ENCODE measurements at places on chromosomes 16 and 17.

- DNase-seq, result no peak
- no peaks in the 10 kb centered on the region for H3K36me3 ChIP-seq
- no peak overlapping the region for H3K4me3 ChIP-seq
- peaks cover 33% of the 10 kb centered on the region for H3K27me3 ChIP-seq
These were observed 13.6 kb upstream of the WFDC1 start for GRCh38 chr16:84281074-84281473.

- H3K27me3 ChIP-seq, result no peaks in the 10 kb centered on the region
- DNase-seq, result peak; percentile 14
- peaks cover 23% of the 10 kb centered on the region for H3K4me1 ChIP-seq
- peaks cover 87% of the 10 kb centered on the region for H3K36me3 ChIP-seq
These were observed 27.9 kb downstream of the MBTPS1 start for GRCh38 chr16:84088695-84089395.

DNA sequence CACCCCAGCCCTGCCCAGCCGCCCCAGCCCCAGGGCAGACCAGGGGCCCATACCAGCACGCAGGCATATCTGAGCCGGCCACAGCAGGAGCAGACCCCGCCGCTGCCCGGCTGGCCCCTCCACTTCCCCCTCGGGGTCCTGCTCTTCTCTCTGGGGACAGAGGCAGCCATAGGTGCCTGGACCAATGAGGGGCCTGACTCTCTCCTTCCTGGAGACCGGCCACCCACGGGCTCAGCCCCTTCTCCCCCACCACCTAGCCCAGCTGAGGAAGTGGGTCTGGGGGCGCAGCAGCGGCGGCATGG, 3.8 kb downstream of the TMC6 start:
- H3K4me3 ChIP-seq, result peak overlapping the region; percentile 86
- peaks cover 94% of the 10 kb centered on the region for H3K36me3 ChIP-seq
- H3K4me1 ChIP-seq, result peaks cover 66% of the 10 kb centered on the region
- no peak for DNase-seq
- H3K27ac ChIP-seq, result peak overlapping the region; percentile 95

- no peak for DNase-seq
- peaks cover 16% of the 10 kb centered on the region for H3K27me3 ChIP-seq
- no peak overlapping the region for H3K27ac ChIP-seq
These were observed 26.6 kb upstream of the KCNG4 start for GRCh38 chr16:84266451-84266850.

DNA sequence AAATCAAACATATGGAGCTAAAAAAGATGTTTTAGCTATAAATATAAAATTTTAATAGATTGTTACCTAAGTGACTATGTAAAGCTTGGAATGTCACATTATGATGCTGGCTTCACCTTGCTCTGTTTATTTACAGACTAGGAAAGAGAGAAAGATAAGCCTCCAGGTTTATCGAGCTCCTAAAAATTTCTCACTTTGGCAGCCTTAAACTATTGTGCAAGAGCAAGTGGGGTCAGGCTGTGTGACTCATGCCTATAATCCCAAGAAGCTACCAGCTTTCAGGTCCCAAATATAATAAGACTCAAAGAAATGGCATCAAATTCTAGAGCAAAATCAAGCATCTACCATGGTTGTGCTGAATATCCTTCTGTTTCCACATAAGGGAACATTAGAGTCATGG, 34.3 kb upstream of the PRSS54 start:
- no peak overlapping the region for H3K27ac ChIP-seq
- H3K36me3 ChIP-seq, result no peaks in the 10 kb centered on the region
- no peaks in the 10 kb centered on the region for H3K4me1 ChIP-seq
- H3K27me3 ChIP-seq, result peaks cover 61% of the 10 kb centered on the region
- no peak for DNase-seq
- no peak overlapping the region for H3K4me3 ChIP-seq

DNA sequence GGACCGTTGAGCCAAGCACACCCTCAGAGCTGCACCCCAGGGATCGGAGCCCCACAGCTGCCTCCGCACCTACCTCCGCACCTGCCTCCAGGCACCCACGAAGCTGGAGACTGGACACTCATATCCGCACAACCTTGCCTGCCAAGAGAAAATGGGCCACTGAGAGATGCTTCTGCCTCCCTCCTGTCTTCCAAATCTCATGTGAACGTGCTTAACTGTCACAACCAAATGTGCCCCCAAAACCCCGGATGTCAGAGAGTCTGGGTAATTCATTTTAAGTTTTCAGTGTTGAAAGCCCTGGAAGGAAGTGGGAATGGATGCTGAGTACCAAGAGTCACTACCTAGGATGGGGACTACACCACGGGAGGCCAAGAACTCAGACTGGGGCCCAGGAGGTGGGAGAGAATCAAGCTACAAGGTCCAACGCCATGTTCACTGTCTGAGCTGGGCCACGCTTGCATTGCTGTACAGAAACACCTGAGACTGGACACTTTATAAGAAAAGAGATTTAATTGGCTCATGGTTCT, 49.5 kb upstream of the MEAK7 start:
- H3K27ac ChIP-seq, result peak overlapping the region; percentile 87
- peaks cover 10% of the 10 kb centered on the region for H3K36me3 ChIP-seq
- H3K27me3 ChIP-seq, result no peaks in the 10 kb centered on the region
- peak; percentile 33 for DNase-seq

DNA sequence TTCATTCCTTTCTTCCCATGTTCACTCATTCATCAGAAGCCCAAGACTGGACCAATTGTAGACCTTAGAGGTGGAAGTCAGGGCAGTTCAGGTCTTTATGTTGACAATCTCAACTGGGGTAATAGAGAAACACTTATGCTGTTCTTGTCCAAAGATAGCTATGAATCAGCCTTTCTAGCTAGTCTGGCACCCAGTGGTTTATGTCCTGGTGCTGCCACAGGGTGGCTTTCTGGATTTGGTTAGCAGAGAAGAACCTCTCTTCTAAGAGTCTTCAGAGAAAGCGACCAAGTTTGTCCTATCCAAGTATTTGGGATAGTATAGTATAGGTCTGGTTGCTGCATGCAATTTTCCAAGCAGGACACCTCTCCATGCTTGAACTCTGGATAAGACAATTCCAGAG, 83.3 kb downstream of the NOG start:
- H3K4me1 ChIP-seq, result peaks cover 20% of the 10 kb centered on the region
- DNase-seq, result no peak
- H3K4me3 ChIP-seq, result no peak overlapping the region
- peaks cover 34% of the 10 kb centered on the region for H3K27me3 ChIP-seq
- H3K27ac ChIP-seq, result no peak overlapping the region

DNA sequence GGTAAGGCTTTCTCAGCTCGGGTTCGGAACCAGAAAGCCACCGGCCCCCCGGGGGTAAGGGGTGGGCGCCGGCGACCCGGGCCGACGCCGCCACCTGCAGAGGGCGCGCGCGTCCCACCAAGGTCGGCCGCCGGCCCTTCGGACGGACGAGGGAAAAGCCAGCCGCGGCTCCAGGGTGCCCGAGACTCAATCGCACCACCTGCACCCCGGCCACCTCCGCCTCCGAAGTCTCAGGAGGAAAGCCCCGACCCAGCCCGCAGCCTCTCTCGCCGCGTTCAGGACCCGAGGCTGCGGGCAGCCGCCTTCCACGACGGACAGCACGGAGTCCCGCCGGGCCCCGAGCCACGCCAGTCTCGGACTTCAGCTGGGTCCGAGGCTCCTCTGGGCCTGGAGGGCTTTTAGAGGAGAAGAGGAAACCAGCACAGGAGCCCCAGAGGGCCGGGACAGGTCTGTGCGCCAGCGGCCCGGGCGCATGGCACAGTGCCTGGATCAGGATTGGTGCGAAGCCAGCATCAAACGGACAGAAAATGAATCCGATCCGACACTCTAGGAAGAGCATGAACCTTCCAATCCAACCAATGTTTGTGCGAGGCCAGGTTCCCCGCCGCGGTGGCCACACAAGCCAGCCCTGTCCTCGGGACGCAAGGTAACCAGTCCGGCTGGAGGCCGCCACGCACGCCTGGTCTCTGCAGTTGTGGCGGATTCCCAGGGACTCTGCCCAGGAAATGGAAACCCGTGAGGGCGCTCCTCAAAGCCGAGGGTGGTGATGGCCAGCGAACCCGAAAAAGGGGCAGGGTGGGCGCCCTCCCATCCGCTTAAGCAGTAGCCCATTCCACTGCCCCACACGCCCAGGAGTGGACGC, 6.7 kb downstream of the CBX8 start:
- peak overlapping the region; percentile 27 for H3K4me3 ChIP-seq
- H3K36me3 ChIP-seq, result peaks cover 10% of the 10 kb centered on the region
- H3K27me3 ChIP-seq, result peaks cover 71% of the 10 kb centered on the region
- H3K27ac ChIP-seq, result no peak overlapping the region

GRCh38 chr17:43778337-43779144, at the start of gene DUSP3:
TSS of gene DUSP3 (minus strand) at chr17:43778977. CDS start at chr17:43778924, 53 bp downstream.
- peak within 1 kb of the TSS; percentile 82 for H3K4me3 ChIP-seq
- H3K27me3 ChIP-seq, result peaks cover 35% of the 10 kb centered on the region
- DNase-seq, result peak; percentile 73
- H3K36me3 ChIP-seq, result peaks cover 2% of the 10 kb centered on the region
- H3K4me1 ChIP-seq, result peaks cover 2% of the 10 kb centered on the region
- peak within 1 kb of the TSS; percentile 29 for H3K27ac ChIP-seq

DNA sequence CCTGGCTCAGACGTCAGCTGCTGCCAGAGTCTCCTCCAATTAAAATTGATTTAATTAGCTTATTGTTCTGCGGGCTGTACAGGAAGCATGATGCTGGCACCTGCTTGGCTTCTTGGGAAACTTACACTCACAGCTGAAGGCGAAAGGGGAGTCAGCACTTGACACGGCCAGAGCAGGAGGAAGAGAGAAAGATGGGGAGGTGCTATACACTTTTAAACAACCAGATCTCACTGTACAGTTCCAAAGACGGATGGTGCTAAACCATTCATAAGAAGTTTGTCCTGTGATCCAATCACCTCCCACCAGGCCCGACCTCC, 1.4 kb upstream of the PRDM7 start:
- no peak overlapping the region for H3K27ac ChIP-seq
- no peak for DNase-seq
- H3K27me3 ChIP-seq, result peaks cover 17% of the 10 kb centered on the region
- H3K36me3 ChIP-seq, result peaks cover 18% of the 10 kb centered on the region

GRCh38 chr17:78315355-78316114, 44.3 kb downstream of the SOCS3 start:
- no peak for DNase-seq
- peak overlapping the region; percentile 58 for H3K4me3 ChIP-seq
- H3K36me3 ChIP-seq, result no peaks in the 10 kb centered on the region
- peak overlapping the region; percentile 68 for H3K27ac ChIP-seq
- no peaks in the 10 kb centered on the region for H3K27me3 ChIP-seq

DNA sequence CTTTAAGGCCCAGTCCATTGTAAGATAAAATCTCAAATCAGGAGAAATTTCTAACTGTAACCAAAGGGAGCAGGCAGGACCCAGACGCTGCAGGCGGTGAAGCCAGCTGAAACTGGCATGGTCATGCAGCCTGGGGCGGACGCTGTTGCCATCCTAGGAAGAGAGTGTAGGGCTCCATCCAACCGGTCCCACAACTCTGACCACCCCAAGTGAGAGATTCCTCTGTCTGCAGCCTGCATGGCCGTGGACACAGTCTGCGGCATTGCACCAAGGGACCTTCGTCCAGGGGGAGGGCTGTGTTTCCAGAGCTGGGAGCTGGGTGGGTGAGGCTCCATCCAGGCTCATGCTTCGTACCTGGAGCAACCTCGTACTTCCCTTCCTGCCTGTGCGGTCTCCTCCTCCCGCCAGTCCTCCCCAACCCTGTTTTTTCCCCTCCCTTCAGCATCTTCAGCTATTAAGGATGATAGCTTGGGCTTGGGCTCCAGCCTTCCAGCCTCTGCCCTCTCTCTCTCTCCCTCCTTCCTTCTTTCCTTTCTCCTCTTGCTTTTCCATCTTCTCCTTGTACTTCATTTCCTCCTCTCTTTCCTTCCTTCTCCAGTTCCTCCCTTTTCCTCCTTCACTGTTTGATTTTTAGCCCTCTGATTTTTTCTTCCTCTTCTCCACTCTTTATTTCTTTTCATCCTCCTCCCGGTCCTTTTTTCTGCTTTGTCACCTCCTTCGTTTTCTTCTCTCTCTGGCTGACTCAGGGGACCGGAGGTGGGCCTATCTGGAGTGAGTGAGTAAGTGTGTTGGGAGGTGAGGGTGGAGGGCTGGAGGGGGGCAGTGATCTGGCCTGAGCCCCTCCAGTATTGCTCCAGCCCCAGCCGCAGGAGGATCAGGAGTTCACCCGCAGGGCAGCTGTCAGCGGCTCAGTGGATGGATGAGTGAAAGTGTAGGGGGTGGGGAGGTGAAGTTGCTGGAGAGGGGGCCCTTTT, 17.0 kb upstream of the LHX1 start:
- H3K36me3 ChIP-seq, result peaks cover 5% of the 10 kb centered on the region
- no peak overlapping the region for H3K27ac ChIP-seq
- DNase-seq, result no peak
- no peak overlapping the region for H3K4me3 ChIP-seq

All from effector memory CD8-positive, alpha-beta T cell (primary cell).